Caudate nucleus (tissue), 63 donors: ENCODE measurements at places on chromosomes 6 and 20.

- DNase-seq: no peak
Observed at GRCh38 chr6:105624021-105624420, 221.1 kb upstream of the PREP start.

- DNase-seq: no peak
Observed at GRCh38 chr20:1807394-1807793, 87.8 kb upstream of the SIRPA start.

DNA sequence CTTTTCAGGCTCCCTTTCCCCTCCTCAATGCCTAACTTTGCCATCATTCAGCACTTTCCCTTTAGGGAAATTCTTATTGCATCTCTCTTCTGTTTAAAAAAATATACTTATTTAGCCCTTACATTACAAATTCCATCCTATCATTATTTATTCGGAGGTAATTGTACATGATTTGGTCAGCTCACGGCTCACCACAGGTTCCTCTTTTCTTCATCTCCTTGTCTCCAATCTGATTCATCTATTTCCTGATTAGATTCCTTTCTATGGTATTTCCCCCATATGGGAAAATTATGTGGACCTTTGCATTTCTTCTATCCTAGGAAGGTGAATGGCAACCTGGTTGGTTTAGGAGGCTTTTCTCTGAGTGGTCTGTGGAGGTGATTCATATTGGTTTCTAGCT lies 12.9 kb upstream of the EMILIN3 start:
- DNase-seq: no peak

GRCh38 chr20:17671565-17671964 lies 10.5 kb downstream of the RRBP1 start:
- DNase-seq: no peak

DNA sequence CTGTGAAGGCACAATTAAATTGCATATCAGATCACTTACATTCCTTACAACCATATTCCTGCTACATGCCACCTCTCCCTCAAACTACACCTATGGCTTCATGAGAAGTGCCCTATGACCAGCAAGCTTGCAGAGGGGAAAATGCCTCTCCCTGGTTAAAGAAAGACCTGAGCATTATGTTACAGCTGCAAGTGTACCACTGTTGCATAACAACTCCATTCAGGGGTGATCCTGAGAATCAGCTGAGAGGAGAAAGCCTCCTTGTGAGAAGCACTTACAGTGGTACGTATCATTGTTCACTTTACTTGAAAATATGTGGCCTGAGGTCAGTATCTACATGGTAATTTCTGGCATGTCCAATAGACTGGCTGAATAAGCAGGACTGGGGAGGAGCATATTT lies 20.0 kb downstream of the PDSS2 start:
- DNase-seq: no peak

DNA sequence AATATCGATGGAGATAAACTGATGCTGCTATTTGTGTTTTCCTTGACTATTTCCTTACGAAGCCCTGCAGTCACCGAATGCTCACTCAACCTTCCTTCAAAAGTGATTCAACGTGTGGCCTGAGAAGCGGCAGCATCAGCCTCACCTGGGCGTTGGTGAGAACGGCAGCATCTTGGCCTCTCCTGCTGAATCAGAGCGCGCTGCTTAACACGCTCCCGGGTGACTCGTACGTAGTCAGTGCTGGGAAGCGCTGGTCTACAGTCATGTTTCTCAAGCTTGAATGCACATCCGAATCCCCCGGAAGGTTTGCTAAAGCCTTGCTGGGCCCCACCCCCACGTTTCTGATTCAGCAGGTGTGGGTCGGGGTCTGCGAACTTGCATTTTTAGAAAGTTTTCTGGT lies 214.1 kb upstream of the RREB1 start:
- no peak for DNase-seq

DNA sequence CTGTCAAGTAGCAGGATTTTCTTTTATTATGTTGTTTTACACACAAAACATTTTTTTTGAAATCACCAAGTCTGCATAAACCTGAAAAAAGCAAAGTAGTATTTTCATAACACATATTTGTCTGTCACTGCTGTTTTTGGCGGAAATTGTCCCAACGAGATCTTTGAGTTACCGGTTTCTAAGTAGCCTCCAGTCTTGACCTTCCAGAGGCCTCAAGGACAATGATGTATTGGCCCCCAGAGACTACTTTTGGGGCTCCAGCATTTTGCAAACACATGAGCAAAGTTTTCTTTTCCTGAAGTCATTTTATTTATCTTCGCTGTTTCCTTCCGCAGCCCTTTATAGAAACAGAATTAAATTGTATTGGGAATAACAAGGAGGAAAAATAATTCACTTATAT lies 862.6 kb downstream of the KIF16B start:
- no peak for DNase-seq

DNA sequence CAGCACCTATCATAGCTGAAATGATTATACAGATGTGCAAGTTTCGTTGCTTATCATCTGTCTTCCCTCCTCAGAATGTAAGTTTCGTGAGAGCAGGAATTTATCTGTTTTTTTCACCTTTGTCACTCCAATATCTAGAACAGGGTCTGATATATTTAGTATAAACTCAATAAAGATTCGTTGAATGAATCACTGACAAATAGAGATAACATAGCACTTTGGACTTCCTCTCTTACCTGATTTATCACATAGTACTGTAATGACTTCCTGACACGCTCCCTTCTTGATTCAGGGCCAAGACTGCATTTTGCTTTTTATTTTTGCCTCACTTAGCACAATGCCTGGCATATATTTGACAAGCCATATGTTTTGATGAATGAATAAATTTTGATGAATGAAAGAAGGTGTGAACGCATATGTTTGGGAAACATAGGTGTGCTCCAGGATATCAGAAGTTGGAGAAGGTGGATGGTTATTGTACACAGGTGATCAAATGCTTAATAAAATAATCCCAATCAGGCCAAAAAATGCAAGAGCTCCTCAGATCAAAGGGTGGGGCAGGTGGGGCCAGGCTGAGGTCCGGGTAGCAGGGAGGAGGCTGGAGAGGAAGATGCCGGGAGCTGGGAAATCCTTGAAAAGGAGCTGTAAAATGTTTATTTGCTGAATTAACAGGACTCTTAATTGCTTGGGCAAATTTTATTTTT lies 33.0 kb downstream of the PIM1 start:
- no peak for DNase-seq

- DNase-seq: no peak
Observed at GRCh38 chr6:119355157-119355556, 5.6 kb upstream of the MAN1A1 start.

- DNase-seq: no peak
Observed at GRCh38 chr6:31899882-31900722, 1.8 kb downstream of the ZBTB12 start.
